ENCODE measurements at places on chromosomes 16 and 17.

DNA sequence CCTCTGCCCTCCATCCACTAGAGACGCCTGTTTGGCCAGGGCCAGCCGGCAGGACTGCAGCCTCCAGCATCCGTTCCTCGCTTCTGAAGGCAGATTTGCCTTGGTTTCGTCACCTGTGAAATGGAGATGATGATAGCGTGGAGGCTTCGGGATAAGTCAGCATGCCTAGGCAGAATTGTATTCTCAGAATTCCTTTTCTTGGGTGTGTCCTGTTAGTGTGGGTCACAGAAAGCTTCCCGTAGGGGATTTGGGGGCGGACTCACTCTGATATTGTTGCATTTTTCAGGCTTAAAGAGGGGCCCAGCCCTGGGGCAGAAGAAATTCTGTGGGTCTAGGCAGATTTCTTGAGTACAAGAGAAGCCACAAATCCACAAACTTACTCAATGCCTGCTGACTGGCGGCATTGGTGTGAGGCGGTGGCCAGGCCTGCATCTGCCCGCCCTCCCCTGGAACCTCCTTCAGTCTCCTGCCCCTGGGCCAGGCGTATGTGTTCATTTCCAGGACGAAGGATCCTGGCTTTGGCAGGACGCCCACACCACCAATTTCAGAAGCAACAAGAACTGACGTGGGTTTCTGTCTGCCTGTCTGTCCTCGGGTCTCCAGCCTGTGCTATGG is 17.6 kb downstream of the CCDC42 start:
- no peak for DNase-seq

- no peak for DNase-seq
Observed at GRCh38 chr17:56230660-56231059, 77.4 kb downstream of the ANKFN1 start.

- DNase-seq = no peak
Observed at GRCh38 chr17:356671-357434, 4.2 kb upstream of the RPH3AL start.

DNA sequence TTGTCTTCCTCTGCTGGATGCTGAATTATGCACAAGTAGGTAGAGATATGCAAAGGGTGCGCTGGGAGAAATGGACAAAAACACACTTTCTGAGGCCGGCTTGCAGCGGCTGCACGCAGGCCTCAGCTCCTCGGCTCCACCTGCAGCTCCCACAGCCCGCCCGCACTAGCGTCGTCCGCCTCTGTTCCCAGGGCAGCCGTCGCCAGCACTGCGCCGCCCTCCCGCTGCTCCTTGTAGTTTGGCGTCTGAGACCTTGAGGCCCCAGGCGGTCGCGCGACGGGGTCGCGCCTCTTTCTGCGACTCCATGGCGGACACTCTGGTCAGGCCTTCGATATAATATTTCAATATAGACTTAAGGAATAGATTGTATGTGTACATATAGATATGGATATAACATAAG is 24.8 kb downstream of the SLFN12 start:
- no peak for DNase-seq

- DNase-seq = no peak
Observed at GRCh38 chr16:80092681-80093080, 448.1 kb upstream of the DYNLRB2 start.

GRCh38 chr17:74490716-74491115 is 24.3 kb downstream of the CD300A start:
- DNase-seq = no peak

- DNase-seq = no peak
Observed at GRCh38 chr16:35596467-35596866, 2137.1 kb downstream of the TP53TG3F start.

DNA sequence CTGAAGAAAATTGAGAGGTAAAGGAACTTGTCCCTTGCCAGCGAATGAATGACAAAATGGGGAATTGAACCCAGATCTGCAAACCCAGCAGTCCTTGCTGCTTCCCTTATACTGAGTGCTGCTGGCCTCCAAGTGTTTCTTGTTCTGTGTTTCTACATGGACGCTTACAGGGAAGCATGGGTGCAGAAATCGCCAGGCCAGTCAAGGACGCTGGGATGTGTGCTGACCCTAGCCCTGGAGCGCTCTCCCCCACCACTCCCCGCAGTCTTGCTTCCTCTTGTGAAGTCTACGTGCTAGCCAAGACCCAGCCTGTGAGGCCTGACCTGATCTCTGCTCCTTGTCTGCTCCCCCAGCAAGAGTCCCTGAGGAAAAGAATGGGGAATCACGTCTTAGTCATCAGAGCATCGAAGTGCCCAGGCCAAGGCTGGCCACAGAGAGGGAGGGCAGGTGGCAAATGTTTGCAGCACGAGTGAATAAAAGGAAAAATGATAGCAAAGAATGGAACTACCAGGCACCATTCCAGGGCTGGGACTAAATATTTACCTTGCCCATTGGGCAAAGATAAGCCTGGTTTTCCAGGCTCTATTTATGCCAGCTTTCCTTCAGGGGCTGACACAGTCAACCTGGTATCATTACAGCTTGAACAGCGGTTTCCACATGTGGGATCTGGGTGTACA is 17.4 kb downstream of the CA4 start:
- no peak for DNase-seq

DNA sequence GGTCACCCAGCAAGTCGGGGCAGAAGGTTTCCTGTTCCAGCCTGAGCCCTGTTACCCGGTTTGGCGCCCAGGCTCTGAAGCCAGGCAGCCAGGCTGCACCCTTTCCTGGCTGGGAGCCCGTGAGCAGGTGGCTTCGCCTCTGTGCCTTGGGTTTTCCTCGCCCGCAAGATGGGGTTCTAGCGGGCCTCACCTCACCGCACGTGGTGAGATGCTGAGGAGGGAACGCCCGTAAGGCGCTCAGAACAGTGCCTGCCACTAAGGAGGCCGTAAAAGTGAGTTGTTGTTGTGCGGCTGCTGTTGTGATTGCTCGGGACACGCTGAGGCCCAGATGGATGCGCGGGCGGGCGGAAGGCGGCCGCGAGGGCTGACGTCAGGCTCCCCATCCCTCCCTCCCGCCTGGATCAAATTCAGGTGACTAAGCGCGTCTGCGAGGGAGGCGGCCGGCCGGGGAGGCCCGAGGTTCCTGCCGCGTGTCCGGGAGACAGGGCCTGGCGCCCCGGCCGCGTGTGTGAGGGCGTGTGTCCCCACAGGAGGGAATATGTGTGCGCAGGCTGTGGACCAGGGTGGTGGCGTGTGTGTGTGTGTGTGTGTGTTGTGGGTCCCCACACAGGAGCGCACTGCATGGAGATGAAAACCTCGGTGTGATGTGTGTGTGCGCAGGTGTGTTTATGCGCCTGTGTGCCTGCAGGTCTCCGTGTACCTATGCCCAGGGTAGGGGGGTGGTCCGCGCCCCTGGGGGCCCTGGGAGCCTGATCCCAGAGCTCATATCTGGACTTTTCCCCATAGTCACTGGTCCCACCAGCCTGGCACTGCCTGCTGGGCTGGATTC is 4.3 kb downstream of the CAMKK1 start:
- no peak for DNase-seq

- DNase-seq = no peak
Observed at GRCh38 chr17:70041061-70041460, 34.0 kb upstream of the KCNJ16 start.

- no peak for DNase-seq
Observed at GRCh38 chr16:16014329-16015224, 65.2 kb downstream of the ABCC1 start.

DNA sequence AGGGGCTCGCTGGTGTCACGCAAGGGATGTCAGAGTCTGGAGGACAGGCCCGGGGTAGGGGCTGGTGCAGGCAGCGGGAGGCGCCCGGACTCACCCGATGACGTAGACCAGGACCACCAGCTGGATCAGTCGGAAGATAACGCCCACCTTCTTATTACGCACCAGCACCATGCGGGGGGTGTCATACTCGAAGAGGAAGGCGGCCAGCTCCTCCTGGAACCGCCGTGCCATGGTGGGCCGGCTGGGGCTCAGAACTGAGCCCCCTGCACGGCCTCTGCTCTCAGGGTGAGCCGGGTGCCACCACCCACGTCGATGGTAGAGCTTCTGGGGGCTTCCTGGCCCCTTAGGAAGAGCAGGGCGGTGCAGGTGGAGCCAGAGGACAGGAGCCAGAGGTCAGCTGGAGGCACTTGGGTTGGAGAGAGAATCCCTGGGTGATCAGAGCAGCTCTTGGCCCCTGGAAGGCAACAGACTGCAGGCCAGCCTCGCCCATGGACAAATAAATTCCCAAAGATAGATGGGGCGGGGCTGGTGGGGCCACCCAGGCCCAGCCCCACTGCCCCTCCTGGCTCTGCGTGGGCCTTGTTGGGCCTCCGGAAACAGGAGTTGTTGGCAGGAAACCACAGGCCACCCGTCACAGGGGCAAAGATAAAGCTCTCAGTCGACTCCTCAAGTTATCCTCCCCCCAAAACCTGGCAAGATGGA is at the start of gene P2RX1:
TSS of gene P2RX1 (minus strand) at position 471 of the 702 bp plus-strand sequence. CDS start at position 231, 240 bp downstream.
- DNase-seq = peak; percentile 68

DNA sequence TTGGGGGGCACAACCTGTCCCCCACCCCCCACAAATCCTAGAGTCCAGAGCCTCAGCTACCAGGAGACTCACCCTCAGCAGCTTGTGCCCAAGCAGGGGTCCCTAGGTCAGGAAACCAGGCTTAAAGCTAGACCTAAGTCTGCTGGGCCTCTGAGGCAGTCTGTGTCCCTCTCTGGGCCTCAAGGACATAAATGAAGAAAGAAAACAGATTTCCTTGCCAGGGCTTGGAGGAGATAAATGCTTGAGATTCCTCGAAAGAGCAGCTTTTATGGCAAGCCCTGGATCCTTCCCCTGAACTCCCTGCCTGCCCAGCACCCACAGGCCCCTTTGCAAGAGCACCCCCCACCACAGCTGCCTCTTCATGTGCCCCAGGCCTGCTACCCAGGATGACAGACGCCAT is 3.3 kb downstream of the SRCIN1 start:
- DNase-seq = no peak

- DNase-seq = no peak
Observed at GRCh38 chr17:40315678-40316570, 6.9 kb downstream of the RARA start.

GRCh38 chr16:57637965-57638364 is 9.5 kb downstream of the ADGRG1 start:
- no peak for DNase-seq

DNA sequence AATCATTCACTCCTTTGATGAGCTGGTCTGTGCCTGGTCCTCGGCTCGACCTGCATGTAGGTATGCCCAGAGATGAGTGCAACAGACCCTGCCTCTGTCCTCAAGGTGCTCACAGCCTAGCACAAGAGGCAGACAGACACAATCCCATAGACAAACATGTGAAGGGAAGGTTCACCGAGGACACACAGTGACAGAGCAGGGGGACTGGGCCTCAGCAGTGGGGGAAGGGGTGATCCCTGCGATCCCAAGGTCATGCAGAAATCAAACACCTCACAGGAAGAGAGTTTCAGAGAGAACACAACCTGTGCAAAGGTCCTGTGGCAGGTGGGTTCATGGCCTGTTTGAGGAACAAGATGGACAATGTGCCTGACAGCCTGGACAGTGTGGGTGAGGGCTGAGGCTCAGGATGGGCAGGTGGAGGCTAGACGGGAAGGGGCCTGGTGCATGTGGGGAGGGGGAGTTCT is 4.2 kb upstream of the VASN start:
- DNase-seq = no peak

GRCh38 chr16:70575376-70575775 is 51.8 kb downstream of the SF3B3 start:
- DNase-seq = no peak

DNA sequence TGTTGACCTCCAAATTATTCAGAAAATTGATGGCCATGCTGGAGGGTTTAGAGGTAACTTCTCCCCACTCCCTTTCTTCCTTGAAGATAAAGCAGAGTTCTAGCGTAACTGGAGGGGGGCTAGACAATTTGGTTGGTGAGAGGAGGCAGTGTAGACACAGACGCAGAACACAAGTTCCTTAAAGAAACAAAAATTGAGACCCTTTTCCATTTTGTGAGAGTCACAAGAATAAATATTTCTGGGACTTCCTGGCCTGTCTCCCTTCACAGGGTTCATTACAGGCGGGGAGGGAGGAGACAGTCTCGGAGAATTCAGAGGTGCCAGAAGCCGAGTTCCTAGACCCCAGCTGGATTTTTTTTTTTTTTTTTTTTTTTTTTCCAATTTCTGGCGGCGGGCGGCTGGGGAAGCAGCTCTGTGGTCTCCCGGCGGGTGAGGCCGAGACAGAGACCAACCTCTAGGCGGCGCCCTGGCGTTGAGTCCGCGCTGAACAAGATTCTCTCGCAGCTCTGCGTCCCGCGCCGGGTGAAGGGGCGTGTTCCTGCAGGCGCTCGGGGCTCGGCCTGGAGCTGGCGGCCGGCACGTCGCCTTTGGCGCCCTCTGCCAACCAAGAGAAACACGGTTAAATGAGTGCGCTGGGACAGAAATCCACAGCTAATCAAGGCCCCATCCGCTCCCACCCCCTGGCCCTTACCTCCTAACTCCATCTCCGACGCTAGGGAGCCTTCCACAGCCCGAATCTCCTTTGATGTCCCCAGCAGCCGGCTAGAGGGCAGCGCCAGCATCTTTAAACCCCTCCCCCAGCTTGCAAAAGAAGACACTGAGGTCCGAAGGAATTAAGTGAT is 10.2 kb upstream of the HOXB9 start:
- no peak for DNase-seq

DNA sequence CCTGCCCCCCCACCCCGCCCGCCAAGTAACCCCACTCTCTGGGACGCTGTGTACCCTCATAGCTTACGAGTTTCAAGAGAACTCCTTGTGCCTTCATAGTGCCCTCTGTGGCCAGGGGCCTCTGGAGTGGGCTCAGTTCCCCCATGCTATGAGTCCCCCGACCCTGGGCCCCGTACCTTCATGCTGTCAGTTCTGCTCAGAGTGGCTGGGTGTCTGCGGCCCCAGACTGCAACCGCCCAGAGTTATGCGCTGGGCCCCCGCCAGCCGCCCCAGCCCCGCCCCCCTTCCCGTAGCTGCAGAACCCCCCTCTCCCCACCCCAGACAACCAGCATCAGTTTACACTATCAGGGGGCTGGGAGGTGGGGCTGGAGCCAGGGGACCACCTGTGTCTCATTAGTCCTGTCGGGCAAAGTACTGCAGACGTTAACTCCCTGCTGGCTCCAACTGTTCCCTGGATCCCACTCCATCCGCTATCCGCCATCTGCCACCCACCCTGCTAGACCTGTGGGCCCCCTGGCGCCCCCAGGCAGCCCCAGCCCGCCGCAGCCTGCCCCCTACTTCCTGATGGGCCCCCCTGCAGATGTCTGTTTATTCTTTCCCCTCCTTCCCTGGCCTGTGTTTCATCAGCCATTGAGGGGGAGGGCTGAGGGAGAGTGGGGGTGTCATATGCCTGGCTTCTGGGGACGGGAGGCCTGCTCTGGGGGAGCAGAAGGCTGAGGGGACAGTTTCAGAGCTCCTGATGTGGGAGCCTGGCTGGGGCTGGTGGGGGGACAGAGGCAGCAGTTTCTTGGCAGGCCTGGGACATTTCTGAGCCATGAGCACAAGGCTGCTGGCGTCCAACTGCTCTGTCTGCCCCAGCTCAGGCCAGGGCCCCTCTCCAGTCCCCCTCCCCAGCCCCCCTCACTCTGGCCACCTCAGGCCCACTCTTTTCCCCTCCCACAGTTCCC is at the start of gene MFAP4:
TSS of gene MFAP4 (minus strand) at position 217 of the 947 bp plus-strand sequence. CDS start at position 182, 35 bp downstream.
- DNase-seq = peak; percentile 61

DNA sequence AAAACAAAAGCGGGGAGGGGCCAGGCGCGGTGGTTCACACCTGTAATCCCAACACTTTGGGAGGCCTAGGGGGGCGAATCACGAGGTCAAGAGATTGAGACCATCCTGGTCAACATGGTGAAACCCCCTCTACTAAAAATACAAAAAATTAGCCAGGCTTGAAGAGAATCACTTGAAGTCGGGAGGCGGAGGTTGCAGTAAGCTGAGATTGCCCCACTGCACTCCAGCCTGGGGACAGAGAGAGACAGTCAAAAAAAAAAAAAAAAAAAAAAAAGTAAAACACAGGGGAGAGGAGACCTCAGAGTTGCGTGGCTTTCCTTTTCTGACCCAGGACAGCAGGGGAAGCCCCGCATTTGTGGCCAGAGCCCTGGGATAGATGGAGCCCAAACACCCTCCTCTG is 19.9 kb downstream of the ACTG1 start:
- no peak for DNase-seq

Data from SIG-M5 (cell line).